Glutamatergic neuron (in vitro differentiated cells): ENCODE measurements at places on chromosomes 2 and 18. TPM values are rescaled to one million over a fixed set of nuclear protein-coding genes. Genes with fewer than 3 reads are reported as not detected.
A peak's percentile ranks its signal among the peaks of the same experiment; 100 is the strongest.

Gene SULT1C4
- total RNA-seq = 1.6 TPM

GRCh38 chr2:85887566-85888019 lies 1.2 kb downstream of the ST3GAL5 start:
- peak; percentile 45 for DNase-seq

DNA sequence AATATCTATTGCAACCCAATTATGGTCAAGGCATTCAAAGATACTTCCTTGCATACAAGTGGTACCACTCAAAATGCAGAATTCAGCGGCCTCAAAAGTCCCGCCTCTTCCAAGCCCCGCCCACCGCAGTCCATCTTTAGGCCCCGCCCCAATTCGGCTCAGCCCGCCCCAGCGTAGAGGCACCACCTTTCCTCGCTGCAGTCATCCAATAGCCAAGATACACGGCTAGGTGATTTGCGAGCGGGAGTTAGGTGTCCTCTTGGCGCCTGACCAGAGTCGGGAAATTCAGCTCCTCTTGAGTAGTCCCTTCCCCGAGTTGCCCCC lies 431 bp upstream of the SEC11C start:
- DNase-seq = peak; percentile 93

Gene FHOD3
- 21.2 TPM for total RNA-seq

Gene DARS1
- total RNA-seq = 41.0 TPM

Gene ALMS1
- total RNA-seq = 50.5 TPM

Gene VWA3B
- total RNA-seq = not detected

- no peak for DNase-seq
Measured at GRCh38 chr2:173271825-173272224, 82.8 kb upstream of the CDCA7 start.

- no peak for DNase-seq
Measured at GRCh38 chr18:44507729-44508325, 172.9 kb upstream of the SETBP1 start.

Gene HOXD3
- not detected for total RNA-seq

Gene CCDC74B
- total RNA-seq = 0.29 TPM

GRCh38 chr2:216233281-216233995 lies 124.3 kb downstream of the XRCC5 start:
- DNase-seq = no peak

Gene AMER3
- 20.6 TPM for total RNA-seq

Gene NDUFS1
- total RNA-seq = 114 TPM

DNA sequence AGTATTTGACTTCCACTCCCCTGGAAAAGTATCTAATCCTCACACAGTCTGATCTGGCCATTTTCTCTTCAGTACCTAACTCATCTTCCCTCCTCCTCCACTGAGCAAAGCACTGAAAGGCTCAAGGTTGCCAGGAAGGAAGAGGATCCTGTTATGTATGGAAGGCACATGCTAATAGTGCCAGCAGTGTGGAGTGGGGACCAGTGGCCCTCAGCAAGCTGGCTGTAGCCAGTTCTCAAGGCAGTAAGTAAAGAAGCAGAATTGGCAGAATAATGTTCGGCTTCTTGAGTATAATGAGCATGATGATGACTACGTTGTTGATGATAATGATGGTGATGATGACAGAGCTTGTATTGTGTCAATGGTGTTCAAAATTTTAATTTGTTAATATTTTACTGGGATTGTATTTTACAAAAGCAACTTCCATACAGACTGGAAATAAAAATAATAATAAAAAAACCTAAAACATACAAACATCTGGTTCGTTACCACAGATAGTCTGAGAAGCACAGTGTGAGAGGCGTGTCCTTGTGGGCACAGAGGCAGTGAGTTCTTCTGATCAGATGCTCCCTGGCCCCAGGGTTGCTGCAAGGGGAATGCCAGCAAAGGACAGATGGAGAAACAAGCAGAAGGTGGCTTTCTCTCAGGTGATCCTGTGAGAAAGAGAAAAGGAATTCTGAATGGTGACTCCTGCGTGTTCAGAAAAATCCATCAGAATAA lies 528.8 kb downstream of the CMPK2 start:
- DNase-seq = no peak

Gene CAPN14
- total RNA-seq = 0.25 TPM

- DNase-seq = no peak
Measured at GRCh38 chr2:69764286-69765095, 22.6 kb downstream of the ANXA4 start.

Gene FBXO41
- total RNA-seq = 14.0 TPM

- DNase-seq = no peak
Measured at GRCh38 chr2:105869341-105869740, 124.6 kb downstream of the NCK2 start.

DNA sequence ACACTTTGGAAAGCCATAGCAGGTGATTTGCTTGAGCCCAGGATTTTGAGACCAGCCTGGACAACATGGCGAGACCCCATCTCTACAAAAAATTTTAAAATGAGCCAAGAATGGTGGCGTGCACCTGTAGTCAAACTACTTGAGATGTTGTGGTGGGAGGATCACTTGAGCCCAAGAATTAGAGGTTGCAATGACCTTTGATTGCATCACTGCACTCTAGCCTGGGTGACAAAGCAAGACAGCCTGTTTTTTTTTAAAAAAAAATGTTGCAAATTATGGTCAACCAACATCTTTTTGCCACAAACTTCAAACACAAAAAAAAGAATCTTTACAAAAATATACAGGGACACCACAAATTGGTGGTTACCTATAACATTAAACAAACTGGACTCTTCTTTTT lies 40.3 kb downstream of the MEX3C start:
- DNase-seq = no peak

Gene DTNA
- total RNA-seq = 29.5 TPM

DNA sequence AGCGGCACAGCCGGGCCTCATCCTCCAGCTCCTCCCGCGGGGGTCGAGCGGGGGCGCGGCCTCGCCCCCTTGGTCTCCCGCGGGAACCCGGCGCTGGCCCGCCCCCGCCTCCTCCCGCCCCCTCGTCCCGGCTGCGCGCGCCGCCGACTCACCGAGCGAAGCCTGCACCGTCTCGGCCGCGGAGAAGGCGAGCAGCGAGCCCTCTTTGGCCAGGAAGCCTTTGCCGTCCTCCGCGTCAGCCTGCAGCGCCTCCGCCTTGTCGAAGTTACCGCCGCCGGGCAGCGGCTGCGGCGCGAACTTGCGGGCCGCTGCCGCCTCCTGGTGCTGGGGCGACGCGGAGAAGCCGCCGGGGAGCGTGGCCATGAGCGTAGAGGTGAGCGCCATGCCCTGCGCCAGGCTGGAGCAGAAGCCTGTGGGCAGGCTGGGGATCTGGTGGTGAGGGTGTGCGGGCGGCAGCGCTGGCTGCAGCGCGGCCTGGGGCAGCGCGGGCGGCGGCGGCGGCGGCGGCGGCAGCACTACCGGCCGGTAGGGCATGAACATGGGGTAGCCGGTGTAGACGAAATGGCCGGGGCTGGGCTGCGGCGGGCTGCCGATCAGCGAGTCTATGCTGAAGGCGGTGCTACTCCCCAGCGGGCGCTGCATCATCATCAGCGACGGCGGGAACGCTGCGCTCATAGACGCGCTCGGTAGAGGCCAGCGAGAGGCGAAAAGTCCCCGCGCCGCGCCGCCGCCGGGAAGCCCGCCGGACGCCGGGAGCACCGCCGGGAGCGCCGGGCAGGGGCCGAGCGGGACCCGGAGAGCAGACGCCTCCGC lies 683 bp downstream of the GBX2 start:
- peak; percentile 73 for DNase-seq

- DNase-seq = no peak
Measured at GRCh38 chr2:56325661-56326345, 142.0 kb downstream of the CCDC85A start.

DNA sequence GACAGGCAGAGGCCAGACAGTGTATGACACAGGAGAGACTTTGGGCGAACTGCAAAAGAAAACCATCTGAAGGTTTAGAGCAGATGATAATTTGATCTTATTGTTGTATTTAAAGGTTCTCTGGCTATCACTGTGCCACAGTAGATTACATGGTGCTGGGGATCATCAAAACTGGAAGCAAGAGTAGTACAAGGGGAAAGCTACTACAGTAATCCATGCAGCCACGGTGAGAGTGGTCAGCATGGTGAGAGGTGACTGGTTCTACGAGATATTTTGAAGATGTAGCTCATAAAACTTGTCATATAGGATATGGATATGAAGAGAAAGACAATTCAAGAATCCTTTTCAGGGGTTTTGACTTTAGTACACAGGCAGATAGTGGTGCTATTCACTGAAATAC lies 194.8 kb upstream of the GULP1 start:
- DNase-seq = no peak

DNA sequence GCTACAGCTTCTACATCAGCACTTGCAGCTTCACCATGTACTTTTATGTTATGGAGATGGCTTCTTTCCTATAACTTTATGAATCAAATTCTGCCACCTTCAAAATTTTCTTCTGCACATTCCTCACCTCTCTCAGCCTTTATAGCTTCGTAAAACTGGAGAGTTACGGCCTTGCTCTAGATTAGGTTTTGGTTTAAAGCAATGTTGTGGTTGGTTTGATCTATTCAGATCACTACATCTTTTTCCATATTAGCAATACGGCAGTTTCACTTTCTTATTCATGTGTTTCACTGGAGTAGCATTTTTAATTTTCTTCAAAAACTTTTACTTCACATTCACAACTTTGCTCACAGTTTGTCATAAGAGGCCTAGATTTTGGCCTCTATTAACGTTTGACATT lies 242.9 kb upstream of the GYPC start:
- no peak for DNase-seq

GRCh38 chr2:231707625-231707926 lies 749 bp upstream of the PTMA start:
- DNase-seq = peak; percentile 66

DNA sequence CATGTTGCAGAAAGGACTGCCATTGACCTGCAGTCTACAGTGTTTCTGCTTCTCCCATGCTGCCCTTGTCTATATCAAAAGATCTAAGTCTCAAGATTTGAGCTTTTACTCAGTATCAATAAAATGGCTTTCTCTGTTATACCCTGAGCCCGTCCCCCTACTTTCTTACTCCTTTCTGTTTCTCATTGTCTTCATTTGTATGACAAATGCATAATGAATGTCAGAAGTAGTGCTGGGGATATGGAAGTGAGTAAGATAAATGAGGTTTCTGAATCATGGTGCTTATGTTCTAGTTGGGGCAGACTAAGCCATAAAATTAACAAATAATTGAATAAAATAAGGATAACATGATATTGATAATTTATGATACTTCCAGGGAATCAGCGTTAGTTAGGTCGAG lies 128.6 kb downstream of the PARD3B start:
- DNase-seq = no peak

GRCh38 chr2:162890690-162891311 lies 52.2 kb upstream of the KCNH7 start:
- DNase-seq = peak; percentile 22

DNA sequence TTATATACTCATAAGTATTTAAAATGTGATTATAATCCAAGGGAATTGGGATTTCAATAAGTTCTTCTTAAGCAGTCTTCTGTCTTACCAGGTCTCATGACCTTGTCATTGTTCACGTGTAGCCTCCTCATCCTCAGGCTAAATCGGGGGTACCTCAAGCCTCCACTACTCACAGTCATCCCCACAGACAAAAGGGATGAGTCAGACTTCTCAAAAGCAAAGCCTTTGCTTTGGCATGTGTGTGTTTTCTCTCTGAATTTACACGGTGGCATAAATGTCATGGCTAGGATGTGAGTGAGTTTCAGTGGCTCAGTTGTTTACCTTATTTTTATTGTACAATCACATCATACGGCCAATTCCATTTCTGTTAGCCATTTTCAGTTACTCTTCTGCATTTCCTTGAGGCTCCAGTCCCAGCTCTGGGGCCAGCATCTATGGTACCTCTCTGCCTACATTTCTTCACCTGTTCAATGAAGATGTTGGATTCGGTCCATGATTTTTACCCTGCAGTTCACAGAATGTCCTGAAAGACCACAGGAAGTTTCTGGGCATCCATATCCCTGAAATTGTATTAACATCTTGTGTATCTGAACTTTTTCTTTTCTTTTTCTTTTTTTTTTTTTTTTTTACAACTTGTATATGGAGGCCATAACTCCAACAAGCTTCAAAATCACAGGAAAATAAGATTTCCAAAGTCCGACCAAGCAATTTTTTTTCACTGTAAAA lies 195.3 kb downstream of the FHOD3 start:
- no peak for DNase-seq

Gene MAL
- 9.0 TPM for total RNA-seq
